GM23338 (cell line): ENCODE measurements at places on chromosomes 6 and 20. TPM values are rescaled to one million over a fixed set of nuclear protein-coding genes. Genes with fewer than 3 reads are reported as not detected.

DNA sequence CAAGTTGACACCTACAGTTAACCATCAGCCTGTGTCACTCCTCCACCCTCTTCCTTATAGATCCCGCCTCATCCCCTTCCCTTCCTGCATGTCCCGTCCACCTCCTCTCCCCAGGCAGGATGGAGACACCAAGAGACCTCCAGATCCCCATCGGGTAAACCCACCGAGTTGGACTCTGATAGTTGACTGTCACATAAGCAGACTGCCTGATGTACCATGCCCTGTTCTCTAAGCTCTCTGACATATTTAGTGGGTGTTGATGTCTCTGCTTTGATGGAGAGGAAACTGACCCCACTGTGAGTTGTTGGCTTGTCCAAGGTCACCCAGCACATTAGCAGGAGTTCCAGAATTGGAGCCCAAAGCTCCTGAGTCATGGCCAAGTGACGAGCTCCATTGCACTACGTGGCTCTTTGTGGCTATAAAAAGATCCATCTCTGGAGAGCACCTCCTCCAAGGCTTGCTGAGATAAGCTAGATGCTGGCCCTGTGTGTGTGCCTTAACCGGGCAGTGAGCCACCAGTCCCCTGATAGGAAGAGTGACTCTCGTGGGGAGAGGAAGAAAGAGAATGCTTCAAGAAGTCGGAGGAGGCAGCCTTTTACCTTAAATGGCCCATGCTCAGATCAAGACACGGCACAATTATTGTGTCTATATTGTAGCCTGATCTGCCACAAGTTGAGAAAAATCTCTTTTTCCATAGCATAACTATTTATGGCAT is 236.0 kb upstream of the ECI2 start:
- DNase-seq = no peak

DNA sequence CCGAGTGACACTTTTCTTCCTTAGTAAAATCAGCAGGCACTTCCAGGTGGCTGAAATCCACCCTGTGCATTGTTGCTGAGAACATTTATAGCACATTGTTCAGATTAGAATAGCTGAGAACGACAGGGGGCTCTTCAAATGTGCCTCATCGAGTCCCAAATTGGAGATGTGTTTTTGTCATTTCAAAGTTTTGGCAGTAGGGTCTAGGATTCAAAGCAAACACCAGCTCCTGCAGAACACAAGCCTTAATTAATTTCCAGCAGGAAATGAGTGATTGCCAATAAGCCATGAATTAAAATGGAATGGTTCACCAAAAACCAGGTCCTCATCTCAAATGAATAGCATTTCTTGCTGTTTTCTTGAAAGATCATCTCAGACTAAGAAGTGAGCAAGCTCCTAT is 171.6 kb downstream of the PLCB1 start:
- DNase-seq = no peak

- DNase-seq = no peak
Measured at GRCh38 chr6:158278004-158278403, 34.3 kb upstream of the TULP4 start.

GRCh38 chr6:17808609-17809008 is 101.9 kb upstream of the NUP153 start:
- DNase-seq = no peak

OR2H1 gene
- total RNA-seq = not detected in 2 replicates

LGSN gene
- 0.45 TPM in 1 of 2 replicates, not detected in the other for total RNA-seq

CD40 gene
- 9.9 and 15.4 TPM in 2 replicates for total RNA-seq
